WERI-Rb-1 (cell line): ENCODE measurements at places on chromosomes 7 and 10.

GRCh38 chr10:129977794-129978193 lies 13.7 kb upstream of the EBF3 start:
- no peak for DNase-seq

DNA sequence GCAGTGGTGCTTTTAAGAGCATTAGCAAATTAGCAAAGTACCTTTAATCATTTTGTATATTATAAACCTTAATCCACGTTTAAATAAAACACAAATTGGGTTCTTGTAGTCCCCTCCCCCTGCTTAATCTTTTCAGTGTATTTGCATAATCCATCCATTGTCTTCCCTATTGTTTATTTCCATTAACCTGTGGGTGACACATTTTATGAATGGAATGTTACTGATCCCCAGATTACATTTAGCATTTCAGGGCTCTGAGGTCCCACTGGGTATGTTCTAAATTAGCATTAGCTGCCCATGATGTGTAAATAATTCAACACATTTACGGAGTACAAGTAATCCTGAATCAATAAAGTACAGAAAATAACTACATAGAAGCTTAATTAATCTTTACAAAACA lies 138.4 kb upstream of the FEZF1 start:
- DNase-seq: no peak

- DNase-seq: no peak
Observed at GRCh38 chr7:135441791-135442190, 68.1 kb downstream of the CNOT4 start.

- no peak for DNase-seq
Observed at GRCh38 chr10:29946953-29947700, 112.3 kb downstream of the JCAD start.

GRCh38 chr10:31974434-31975124 lies 45.9 kb upstream of the ARHGAP12 start:
- DNase-seq: no peak

GRCh38 chr7:131197920-131198615 lies 129.6 kb upstream of the MKLN1 start:
- no peak for DNase-seq
